ENCODE measurements at places on chromosomes 2 and 18.

DNA sequence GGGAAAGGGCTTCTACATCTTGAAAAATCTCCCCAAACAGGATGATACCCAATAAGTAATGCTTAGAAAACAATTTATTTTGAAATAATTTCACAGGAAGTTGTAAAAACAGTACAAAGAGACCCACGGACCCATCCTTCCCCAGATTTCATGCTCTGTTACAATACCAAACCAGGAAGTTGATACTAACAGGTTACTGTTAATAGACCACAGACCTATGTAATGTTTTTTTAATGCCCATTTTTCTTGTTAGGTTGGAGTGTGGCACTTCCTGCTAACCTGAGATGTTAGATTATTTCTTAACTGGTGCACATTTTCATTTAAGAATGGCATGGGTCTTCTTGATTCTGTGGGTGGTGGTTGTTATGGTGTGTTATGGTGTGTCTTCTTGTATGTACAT lies 21.4 kb upstream of the MGAT5 start:
- no peak for DNase-seq

GRCh38 chr2:241981076-241981700 lies 111.7 kb downstream of the RTP5 start:
- no peak for DNase-seq

DNA sequence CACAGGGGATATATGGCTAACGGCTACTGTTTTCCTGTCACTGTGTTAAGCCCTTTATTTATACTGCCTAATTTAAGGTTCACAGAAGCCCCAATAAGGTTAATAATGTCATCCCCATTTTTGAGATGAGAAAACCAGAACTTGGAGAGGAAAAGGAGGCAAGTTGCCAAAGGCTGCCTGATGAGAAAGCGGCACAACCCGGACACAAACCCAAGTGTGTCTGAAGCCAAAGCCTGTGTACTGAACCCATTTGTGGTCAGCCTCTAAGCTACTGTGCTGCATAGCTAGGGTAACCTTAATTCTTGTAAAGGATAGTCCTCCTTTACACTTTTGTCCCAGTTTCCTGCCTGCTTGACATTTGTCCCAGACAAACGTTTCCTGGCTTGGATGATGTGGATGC lies 954.7 kb upstream of the FANCL start:
- no peak for DNase-seq

DNA sequence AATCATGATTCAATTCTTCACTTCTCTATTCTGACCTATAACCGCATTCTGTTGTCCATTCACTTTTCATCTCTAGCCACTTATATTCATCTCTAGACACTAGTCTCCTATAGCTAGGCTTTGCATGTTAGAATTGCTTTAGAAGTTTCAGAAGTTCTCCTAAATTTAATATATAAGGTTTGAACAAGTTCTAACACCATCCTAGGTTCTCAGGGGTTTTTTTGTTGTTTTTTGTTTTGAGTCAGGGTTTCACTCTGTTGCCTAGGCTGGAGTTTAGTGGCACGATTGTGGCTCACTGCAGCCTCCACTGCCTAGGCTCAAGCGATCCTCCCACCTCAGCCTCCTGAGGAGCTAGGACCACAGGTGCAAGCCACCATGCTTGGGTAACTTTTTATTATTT lies 19.9 kb downstream of the WDSUB1 start:
- no peak for DNase-seq

- DNase-seq: no peak
Observed at GRCh38 chr2:44537264-44537663, 175.5 kb downstream of the CAMKMT start.

DNA sequence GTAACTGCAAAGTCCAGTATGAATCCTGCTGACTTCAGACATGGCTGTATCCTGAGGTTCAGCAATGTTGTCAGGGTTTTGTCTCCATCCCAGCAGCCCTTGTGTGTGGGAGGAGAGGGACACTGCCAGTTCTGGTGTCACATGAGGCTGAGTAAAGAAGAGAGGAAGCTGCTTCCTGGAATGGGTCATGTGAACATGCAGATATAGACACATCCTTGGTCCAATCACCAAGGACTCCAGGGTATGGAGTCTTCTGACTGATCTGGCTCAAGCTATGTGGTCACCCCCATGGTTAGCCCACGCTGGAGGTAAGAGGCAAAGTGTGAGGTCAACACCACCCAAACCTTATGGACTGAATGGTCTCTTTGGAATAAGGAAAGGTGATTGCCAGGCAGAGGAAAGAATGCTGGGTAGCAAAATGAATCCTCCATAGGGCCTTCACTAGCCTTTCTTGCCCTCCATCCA lies 134.4 kb upstream of the SLC1A4 start:
- no peak for DNase-seq

GRCh38 chr2:68317971-68318913 lies 1.5 kb downstream of the CNRIP1 start:
- no peak for DNase-seq

- DNase-seq: no peak
Observed at GRCh38 chr2:134429886-134430285, 176.0 kb downstream of the MGAT5 start.

- no peak for DNase-seq
Observed at GRCh38 chr2:67954093-67954748, 108.6 kb downstream of the C1D start.

GRCh38 chr2:5986801-5987787 lies 294.9 kb downstream of the SOX11 start:
- DNase-seq: no peak

- no peak for DNase-seq
Observed at GRCh38 chr2:111884592-111884964, 585 bp upstream of the ANAPC1 start.

- DNase-seq: no peak
Observed at GRCh38 chr18:10391506-10391905, 62.9 kb upstream of the APCDD1 start.

GRCh38 chr2:181589779-181590178 lies 67.1 kb downstream of the CERKL start:
- DNase-seq: no peak

GRCh38 chr18:939958-940357 lies 35.3 kb downstream of the ADCYAP1 start:
- no peak for DNase-seq

All from thymus (tissue), 14 donors.